ENCODE measurements at places on chromosomes 12 and 14.

DNA sequence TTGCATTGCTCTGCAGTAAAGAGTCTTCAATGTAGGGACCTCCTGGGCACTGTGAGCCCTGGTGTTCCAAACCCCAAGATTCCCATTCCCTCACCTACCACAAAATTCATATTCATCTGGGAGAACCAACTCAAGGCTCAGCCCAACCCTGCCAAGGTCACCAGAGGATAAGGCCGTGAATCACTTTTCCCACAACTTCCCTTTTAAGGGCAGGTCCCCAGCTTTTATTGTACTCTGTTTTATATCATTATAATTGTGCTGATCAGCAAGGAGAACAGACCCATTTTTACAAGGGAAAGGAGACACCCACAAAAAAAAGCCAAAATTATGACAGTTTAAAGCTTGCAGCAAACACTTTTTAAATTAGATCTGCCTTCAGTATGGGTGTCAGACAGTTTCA is 363.0 kb upstream of the FKBP4 start:
- DNase-seq = peak; percentile 23

GRCh38 chr12:128810182-128811127 is 13.3 kb downstream of the SLC15A4 start:
- DNase-seq = peak; percentile 22

DNA sequence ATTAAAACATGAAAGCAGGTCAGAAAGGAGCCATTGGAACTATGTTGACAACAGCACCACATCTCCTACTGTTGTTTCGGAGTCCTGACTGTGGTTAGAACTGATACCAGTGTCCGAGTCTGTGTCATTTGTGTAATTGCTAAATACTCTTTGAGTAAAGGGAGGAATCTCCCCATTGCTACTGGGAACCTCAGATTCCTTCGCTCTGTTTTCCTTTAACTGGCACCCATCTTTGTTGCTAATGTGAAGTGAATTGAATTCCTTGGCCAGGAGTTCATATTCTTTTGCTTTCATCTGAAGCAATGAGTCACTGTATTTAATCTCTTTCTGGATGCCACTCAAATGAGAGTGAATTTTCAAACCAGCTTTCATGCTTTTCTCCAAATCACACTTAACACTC is 31.5 kb downstream of the RASSF9 start:
- peak; percentile 60 for DNase-seq

DNA sequence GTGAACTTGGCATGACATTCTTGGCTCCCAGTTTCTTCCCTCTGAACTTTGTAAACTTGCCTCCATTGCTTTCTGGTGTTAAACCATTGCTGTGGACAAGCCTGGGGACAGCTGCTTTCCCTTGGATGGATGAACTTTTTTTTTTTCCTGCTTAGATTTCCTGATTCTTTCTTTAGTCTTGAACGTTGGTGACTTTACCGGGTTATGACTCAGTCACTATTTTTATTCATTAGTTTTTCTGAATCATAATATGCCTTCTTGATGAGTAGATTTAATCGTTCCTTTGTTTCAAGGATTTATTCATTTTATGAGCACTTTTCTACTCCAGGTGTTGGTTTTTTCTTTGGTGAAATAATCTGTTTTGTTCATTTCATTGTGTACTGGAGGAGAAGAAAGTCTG is 155.0 kb upstream of the RTL1 start:
- DNase-seq = peak; percentile 39

DNA sequence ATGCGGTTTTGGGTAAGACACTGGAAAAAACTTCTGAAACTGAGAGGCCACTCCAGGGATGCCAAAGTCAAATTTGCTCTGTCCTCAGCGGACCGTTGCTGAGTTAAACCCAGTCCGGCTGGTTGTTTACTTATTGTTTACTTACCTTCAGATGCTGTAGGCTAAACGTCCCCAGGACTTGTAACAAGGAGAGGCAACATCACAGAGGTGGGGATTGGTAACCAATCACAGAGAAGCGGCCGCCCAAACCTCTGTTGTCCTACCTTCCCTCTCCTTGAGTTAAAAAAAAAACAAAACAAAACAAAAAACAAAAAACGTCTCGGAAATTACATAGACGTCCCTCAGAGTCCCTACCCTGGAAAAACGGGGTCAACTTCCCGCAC is 380 bp downstream of the ANO2 start:
- DNase-seq = no peak

GRCh38 chr12:92871116-92871515 is 58.0 kb downstream of the EEA1 start:
- peak; percentile 4 for DNase-seq

- peak; percentile 61 for DNase-seq
Observed at GRCh38 chr12:25241167-25242020, 9.3 kb downstream of the KRAS start.

DNA sequence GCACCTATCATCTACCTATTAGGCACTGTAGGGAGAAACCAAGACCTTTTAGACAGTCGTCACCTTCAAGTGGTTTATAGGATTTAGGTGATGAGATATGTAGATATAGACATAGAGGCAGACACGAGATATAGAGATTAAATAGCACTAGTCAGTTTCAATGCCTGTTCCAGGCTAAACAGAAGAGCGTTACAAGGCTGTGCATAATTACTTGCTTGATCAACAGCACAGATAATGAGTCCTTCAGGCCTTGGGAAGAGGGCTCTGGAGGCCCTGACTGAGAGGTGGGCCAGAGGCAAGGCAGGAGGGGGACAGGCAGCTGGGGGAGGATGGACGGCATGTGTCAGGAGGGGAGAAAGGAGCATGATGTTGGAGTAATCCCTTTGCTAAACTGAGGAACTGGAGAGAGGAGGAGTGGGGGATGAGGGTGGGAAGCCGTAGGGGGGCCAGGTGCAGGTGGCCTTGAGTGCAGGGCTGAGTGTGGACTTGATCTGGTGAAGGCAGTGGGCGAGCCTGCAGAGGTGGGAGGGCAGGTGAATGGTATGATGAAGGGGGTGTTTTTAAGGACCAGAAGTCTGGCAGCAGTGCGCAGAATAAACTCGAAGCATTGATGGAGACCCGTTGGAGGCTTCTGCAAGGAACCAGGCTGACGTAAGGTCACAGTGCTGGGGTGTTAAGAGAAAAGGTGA is 43.9 kb upstream of the ATP23 start:
- no peak for DNase-seq
